CD4-positive, alpha-beta T cell treated with Interleukin-1 beta for 1 hour (primary cell): ENCODE measurements at places on chromosomes 12 and 14.
A peak's percentile ranks its signal among the peaks of the same experiment; 100 is the strongest.

GRCh38 chr12:104737791-104738301, 220.2 kb downstream of the SLC41A2 start:
- DNase-seq: no peak

DNA sequence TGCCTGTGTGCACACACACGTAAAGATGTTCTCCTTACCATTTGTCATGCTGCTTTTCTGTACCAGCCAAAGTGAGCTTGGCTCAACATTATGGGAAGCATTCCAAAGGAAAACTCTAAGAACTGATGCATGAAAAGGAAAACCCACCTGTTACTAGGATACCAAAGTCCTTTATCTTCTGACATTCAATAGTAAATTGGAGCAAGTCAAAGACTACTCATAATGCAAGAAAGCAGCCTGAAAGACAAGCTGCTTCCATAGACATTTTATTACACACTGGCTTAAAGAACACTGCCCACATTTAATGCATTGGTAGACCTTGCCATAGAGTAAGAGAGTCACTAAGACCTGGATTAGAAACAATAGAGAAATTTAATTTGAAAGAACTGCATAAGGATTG, 159.0 kb downstream of the LRIG3 start:
- DNase-seq: no peak

DNA sequence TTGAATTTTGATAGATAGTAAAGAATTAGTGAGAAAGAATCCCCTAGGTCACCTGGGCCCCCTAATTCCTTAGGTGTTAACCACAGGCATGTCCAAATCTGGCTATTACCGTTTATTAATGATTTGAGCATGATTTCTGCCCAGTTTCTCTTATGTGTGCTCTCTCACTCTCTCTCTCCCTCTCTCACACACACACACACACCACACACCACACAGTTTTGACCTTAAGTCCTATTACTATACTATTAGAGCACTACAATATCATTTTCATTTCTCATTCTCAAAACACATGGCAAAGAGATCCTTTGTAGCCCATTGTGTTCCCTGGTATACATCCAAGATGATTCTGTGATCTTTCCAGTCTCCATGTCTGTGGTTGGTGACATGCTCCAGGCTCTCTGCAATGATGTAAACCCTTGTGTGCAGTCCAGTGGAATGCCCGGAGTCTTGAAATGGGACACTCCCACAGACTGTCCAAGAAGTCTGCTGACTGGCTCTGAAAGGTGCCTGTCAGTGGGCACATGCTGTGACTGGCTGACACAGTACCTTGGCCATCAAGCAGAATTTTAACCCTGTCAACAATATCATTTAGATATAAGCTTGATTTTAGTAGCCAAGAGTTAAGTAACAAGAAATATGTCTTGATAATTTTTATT, 96.2 kb downstream of the FIGNL2 start:
- DNase-seq: no peak

DNA sequence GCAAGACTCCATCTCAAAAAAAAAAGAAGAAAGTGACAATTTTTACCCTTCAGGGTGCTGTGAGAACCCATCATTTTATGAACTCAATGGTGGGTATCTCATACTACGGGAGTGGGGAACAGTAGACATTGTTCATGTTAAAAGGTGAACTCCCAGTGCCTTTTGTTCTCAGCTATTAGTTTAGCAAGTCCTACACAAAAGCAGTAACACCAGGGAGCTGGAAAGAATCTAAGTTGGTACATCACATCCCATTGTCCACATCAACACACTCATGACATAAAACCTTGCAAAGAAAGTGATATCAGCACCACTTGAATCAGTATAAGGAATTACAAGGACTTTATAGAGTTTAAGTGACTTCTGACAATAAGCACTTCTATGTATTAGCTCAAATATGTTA, 47.4 kb upstream of the ABCC9 start:
- DNase-seq: no peak

GRCh38 chr12:113136128-113136989, 798 bp upstream of the RASAL1 start:
- peak; percentile 70 for DNase-seq

DNA sequence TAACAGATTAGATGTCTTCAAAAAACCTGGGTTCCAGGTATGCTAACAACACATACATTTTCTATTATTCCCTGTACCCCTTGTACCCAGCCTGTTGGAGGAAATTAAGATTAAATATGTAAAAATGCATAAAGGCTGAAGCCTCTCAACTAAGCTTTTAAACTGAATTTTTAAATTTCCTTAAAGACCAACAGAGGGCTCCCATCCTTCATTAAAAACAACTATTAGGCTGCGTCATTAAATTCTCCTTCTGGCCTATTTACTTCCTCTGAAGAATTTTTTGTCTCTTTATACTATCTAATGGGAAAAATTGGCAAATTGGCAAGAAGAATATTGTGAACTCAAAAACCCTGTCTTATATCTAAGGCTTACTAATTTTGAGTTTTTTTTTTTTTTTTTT, 21.8 kb downstream of the SENP1 start:
- DNase-seq: no peak

DNA sequence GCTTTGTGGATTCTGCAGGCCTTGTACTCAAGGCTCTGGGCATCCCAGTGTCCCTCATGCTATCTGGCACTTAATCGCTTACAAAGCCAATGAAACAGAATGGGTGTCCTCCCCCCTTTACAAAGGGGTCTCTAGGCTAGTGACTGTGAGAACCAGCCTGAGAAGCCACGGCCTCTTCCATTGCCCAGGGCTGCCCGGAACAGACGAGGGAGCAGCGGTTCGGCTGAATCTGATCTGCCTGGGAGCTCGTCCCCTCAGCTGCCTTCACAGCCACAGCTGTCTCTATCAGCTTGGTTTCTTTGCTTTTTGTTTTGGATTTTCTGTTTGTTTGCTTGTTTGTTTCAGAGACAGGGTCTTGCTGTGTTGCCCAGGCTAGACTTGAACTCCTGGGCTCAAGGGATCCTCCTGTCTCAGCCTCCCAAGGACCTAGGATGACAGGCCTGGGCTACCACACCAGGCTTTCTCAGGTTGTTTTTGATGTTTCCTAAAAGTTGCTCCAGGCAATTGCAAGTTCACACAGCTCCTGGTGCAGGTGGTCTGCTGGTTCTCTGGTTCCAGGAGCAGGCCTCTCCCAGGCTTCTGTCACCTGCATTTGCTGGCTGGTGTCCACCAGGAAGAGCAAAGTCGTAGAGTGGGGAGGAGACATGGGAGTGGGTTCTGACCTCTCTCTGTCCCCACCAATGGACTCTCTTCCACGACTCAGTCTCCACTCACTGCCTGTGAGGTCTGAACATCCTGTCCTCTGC, 10.9 kb upstream of the RIN3 start:
- DNase-seq: no peak

GRCh38 chr14:105854600-105855245, 328.3 kb downstream of the TMEM121 start:
- DNase-seq: no peak

DNA sequence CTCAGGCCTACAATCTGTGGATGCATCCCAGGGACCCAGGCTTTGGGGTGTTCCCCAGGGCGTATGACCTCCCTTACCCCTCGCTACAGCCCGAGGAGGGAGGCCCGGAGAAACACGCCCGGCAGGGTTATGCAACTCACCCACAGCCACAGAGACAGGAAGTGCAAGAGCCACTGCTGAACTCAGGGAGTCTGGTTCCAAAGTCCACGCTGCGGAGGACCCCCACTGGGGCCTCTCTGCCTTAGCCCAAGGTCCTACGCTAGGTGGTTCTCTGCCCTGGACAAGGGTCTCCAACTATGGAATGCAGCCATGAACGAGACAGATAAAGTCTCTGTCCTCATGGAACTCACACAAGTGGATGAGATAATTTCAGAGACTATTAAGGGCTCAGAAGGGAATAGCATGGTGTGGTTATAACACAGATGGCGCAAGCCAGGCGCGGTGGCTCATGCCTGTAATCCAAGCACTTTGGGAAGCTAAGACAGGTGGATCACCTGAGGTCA, 11.3 kb downstream of the SCARB1 start:
- DNase-seq: peak; percentile 61

- DNase-seq: no peak
Observed at GRCh38 chr12:96227365-96228106, 33.4 kb downstream of the ELK3 start.

DNA sequence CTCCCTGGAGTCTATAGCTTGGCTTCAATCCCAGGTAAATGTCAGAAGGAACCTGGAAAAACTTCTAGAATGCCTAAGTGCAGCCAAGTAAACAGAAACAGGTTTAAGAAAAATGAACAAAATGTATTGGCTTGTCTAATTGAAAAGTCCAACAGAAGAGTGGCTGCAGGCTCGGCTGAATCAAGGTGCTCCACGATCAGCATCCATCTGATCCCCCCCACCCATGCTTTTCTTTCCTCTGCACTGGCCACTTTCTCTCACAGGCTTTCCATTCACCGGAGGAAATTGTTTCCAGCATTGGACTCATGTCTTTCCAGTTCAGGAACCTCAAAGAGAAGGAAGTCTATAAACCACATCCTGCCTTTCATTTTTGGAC, 42.0 kb upstream of the C14orf180 start:
- no peak for DNase-seq

DNA sequence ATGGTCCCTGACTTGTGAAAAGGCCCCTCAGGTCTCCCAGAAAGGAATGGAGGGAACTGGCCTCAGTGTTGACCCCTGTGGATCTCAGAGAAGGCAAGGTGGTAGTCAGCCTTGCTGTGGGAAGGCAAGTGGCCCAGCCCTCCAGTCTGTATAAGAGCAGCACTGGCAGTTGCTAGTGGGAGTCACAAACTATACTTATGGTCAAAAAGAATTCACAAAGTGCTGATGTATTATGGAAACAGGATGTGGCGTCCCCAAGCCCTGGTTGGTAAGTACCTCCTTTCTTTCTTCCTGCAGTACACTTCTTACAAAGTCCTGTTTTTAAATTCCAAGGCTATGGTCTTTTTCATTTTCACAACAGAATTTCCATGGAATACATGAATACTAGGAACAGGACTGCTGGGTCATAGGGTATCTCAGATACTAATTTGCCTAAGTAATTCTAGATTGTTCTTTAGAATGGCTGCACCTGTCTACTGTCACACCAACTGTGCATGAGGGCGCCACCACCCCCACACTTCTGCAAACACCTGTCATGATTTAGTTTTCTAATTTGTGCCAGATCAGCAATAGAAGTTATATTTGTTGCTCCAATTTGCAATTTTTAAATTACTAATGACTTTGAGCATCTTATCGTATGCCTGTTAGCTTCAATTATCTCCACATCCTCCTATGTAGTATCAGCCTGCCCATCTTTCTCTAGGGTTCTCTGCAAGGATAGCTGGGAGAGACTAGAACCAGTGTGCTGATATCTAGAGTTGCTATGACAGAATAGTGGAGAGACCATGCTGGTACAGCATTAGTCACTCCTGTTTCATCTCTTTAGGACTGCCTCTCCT, 40.7 kb upstream of the TMEM263 start:
- no peak for DNase-seq

GRCh38 chr14:104985675-104986486, at the start of gene CLBA1:
Gene CLBA1, plus strand, starts transcription at chr14:104985788. Its CDS starts 644 bp downstream, at chr14:104986432.
- DNase-seq: peak; percentile 93

DNA sequence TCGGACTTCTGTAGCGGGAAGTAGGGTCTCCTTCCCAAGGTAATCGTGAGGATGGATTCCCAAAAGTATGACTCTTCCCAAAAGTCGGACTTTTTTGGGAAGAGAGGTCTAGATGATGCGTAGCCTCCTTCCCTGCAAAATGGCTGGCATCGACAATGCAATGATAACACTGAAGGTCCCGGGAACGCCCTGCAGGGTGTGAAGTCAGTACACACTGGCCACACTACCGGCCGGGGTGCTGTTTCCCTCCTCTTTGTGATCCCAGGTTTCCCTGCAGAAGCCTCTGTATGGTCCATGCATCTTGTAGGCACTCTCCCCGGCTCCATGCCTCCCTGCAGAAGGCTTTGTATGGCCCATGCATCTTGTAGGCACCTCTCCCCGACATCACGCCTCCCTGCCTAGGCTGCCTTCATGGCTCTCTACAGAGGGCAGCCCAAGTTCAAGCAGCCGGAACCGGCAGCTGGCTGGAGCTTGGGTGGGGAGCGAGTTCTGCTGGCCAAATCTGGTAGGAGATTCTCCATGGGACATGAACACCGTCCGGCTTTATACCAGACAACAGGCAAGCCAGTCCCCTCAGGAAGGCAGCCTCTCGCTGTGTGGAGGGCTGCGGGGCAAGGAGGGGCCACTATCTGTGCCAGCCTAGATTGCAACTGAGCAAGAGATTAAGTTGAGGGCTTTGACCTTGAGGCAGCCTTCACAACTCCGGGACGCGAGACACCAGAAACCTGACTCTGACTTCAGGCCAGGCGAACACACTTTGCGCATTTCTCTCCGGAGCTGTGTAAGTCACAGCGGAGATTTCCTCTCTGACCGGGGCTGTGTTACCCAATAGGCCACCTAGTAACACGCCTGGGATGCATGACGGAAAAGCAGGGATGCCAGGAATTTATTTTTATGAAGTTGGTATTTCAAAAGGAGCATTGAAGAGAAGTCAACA, 23.5 kb downstream of the FZD10 start:
- no peak for DNase-seq

DNA sequence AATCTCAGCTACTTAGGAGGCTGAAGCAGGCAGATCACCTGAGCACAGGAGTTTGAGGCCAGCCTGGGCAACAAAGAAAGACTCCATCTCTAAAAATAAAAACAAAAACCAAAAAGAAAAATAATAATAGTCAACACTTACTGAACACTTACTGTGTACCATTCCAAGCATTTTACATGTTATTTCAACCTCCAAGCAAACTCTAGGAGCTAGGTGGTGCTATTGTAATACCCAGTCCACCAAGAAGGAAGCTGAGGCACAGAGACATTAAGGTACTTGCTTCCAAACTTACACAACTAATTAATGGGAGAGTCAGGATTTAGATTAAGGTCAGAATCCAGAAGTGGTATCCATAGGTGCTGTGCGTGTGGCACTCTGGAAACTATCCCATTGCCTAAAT, 13.7 kb upstream of the OR6J1 start:
- DNase-seq: no peak

GRCh38 chr12:108567406-108568337, 5.3 kb downstream of the ISCU start:
- no peak for DNase-seq

DNA sequence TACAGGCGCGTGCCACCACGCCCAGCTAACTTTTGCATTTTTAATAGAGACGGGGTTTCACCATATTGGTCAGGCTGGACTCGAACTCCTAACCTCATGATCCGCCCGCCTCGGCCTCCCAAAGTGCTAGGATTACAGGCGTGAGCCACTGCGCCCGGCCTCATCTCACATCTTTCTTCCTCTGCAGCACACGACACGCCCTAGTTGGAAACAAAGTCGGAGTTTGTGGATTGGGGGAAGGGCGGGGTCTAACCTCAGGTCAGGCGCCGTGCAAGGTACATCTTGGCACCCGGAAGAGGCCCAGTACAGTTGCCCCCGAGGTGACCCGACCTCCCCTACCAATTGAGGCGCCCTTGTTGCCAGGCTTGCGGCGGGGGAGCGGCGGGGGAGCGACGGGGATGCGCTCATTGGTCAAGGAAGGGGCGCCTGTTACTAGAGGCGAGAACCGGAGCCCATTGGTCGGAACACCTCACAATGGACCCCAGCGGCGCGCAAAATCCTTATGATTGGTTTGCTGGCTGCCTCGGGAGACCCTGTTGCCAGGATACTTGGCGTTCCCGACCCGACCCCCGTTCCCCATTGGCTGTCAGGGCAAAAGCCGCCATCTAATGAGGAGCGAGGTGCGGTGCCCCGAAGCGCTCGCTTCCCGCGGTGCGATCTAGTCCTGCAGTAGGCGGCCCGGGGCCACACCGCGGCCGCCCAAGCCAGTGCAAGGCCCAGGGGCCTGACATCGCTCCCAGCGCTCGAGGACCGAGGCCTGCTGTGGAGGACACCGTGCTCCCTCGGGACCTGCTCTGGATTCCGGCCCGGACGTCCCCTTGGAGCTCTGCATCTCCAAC, at the start of gene REC8:
REC8 (plus strand) TSS at position 659 of the 839 bp plus-strand sequence. CDS start 473 bp downstream, outside the sequence.
- peak; percentile 67 for DNase-seq
